ENCODE measurements at places on chromosomes 11 and 22.

- no peak for DNase-seq
Measured at GRCh38 chr22:47504962-47505361, 742.5 kb downstream of the TBC1D22A start.

DNA sequence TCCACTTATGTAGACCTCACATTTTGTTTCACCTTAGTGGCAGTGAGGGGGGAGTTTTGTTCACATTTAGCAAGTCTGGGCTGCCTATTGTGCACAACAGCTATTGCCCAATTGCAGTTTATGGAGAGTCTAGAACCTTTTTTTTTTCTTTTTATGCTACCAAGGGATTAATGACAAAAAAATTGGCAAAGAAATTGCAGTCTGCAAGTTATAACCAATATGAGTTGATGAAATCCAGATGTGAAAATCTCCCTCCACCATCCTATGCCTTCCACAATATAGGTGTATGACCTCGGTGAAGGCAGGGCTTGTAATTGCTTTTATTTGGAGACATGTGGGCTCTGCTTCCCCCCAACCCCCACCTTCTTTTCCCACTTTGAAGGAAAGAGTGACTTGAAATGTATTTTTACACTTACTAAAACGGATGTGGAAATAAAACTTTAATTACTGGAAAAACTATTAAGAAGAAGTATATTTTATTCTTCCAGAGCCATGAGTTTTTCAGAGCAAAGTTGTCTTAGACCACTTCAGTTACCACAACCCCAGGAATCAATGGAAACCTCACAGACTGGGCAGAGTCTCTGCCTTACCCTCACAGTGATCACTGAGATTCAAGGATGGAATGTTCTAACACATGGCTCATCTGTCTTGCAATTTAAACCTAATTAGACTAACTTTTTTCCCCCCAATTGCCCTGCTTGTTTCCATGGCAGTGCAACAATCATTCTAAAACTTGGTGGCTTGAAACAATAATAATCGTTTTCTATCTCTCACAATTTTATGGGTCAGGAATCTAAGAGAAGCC, 120.8 kb upstream of the SLC5A12 start:
- DNase-seq, result peak; percentile 16

GRCh38 chr22:45608763-45609180, 62.9 kb upstream of the ATXN10 start:
- peak; percentile 73 for DNase-seq

DNA sequence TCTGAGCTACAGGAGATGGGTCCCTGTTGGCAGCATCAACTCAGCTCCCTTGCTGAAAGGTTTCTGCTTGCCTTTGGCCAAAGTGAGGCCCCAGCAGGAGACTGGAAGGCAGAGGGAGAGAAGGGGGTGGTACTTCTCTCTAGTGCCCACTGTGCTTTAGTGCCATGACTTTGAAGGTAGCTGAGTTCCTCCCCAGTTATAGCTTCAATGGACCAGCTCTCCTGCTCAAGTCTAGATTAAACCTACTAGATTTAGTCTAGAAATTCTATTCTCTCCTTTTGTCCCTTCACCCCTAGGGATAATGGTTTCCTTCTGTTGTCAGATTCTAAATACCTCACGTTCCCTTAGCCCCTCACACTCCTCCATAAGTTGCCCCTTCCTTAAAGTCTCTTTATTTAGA, 119.2 kb downstream of the TIMP3 start:
- no peak for DNase-seq

DNA sequence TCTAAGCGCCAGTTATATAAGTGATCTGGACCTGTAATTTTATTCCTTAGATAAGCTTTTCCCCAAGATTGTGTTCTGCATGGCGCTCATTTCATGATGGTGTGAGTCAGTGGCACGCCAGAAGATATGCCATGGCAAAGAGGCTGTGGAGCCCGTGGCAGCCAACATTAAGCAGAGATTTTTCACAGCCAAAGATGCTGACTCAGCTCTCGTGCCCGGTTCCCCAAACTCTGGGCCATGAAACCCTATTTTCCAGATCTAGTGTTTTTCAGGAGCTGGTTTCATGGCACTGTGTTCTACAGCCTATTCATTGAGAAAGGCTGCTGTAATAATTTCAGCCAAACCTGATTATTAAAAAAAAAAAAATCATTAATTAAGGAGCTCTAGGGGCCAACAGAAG, 15.4 kb upstream of the LINC01488 start:
- DNase-seq, result no peak
